ENCODE measurements at places on chromosomes 6 and 20.

DNA sequence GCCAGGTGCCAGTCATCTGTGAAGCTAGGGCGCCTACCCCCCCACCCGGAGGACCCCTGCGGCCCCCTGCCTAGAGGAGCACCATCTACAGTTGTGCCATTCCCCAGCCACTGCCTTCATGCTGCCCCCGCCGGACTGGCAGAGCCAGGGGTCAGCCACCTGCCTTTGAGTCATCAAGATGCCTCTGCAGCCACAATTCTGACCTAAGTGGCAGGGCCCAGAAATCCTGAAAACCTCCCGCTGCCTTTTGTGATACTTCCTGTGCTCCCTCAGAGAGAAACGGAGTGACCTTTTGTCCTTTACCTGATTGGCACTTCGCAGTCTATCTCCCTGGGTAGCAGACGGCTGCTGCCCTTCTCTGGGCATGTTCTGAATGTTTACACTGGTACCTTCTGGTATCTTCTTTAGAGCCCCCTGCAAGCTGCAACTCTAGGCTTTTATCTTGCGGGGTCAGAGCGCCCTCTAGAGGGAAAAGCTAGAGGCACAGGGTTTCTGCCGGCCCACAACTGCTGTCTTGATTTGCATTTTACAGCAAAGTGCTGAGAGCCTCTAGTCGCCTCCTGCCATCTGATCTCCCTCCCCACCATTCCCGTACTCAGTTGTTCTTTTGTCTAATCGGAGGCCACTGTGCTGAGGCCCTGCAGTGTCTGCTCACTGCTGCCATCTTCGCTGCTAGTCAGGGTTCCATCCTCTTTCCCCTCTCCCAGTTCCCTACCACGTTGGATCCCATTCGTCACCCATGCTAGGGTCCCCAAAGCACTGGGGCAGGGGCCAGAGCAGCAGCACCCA lies 26.9 kb downstream of the SPATA2 start:
- peak; percentile 26 for DNase-seq

DNA sequence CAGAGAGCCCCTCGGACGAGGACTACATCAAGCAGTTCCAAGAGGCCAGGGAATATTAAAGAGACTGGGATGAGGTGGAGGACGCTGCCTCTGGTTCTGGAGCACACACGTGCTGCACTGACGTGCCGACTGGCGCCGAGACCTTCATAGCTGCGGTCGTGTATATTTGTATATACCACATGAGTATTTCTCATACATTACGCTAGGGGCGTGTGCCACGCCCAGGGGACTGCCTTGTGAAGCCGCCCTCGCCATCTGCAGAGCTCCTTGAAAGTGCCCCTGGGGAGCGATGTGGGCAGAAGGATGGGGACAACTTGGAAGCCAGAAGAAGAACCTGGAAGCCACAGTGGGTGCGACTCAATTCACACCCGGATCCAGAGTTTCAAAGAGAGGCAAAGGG lies 78.3 kb downstream of the ISM1 start:
- no peak for DNase-seq

GRCh38 chr6:134669485-134669884 lies 280.4 kb downstream of the ALDH8A1 start:
- no peak for DNase-seq

- DNase-seq: no peak
These were observed 274.4 kb downstream of the THBS2 start for GRCh38 chr6:168979254-168979653.

DNA sequence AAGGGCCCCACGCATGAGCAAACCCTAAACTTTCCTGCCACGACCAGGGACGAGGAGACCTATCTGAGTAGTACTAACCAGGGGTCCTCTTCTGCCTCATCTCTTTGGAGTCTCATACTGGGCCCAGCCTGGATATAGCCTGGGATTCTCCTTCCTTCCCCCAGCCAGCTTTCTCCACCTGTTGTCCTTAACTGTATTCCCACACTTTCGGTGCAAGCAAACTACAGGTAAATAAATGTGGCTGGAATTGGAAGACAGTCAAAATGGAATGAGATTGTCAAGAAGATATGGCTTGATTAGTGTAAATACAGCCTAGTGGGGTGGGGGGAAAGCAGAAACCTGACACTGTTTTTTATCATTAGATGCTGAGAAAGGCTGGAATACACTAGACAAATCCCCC lies 23.5 kb upstream of the LY86 start:
- no peak for DNase-seq
